ENCODE measurements at places on chromosomes 12 and 14. TPM values are rescaled to one million over a fixed set of nuclear protein-coding genes. Genes with fewer than 3 reads are reported as not detected.

LGR5 gene
- total RNA-seq: not detected

DNA sequence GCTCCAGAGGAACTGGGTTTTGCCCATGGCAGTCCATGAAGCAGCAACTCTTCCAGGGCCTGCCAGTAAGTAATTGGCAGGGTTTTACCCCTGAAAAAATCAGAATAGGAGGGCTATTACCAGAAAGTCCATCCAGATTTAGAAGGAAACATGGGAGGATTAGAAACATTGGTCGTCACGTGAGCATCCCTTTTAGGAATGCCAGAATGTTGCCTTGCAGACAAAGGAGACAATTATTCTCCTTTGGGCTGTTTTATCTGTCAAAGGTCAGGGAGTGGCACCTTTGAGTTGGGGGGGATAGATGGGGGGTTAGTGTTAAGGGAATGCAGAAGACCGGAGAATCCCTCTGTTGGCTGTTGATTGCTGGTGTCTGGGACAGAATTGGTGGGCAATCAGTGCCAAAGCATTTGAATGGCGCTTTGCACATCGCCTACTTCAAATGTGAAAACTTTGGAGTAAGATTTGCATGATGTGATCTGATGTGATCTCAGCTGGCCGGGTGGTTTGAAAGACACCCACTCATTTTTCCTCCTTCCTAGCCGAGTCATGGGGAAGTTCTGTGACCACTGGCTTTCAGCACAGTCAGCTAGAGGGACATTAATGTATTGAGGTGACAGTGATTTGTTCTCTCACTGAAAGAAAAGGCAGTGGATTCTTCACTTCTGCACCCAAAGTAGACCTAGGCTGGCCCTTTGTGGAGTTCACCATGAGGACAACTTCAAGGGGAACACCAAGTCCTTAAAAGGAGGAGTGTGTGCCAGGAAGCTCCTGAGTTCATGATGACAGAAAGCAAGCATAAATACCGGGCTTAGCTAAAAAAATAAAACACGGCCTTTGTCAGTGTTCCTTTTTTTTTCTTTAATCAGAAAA lies 31.4 kb downstream of the FLVCR2 start:
- no peak for DNase-seq
- H3K4me1 ChIP-seq: no peaks in the 10 kb centered on the region
- no peak overlapping the region for H3K27ac ChIP-seq
- H3K4me3 ChIP-seq: no peak overlapping the region

DNA sequence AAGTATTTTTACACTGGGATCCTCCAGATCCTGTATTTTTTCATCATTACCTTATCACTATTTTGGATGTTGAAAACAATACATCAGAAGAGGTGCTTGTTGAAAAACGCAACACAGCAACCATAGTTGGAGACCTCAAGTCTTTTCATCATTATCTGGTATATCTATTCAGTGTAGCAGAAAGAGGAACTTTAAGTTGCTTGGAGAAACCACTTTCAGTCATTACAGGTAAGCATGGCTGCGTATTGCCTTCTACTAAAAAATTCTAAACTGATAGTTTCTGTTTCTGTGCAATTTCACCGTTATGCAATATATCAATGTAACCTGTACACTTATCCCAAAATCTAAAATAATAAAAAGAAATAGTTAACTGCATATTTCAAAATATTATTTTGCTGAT lies 32.2 kb upstream of the PTPRQ start:
- H3K27me3 ChIP-seq: no peaks in the 10 kb centered on the region
- no peaks in the 10 kb centered on the region for H3K36me3 ChIP-seq
- H3K4me3 ChIP-seq: no peak overlapping the region

DNA sequence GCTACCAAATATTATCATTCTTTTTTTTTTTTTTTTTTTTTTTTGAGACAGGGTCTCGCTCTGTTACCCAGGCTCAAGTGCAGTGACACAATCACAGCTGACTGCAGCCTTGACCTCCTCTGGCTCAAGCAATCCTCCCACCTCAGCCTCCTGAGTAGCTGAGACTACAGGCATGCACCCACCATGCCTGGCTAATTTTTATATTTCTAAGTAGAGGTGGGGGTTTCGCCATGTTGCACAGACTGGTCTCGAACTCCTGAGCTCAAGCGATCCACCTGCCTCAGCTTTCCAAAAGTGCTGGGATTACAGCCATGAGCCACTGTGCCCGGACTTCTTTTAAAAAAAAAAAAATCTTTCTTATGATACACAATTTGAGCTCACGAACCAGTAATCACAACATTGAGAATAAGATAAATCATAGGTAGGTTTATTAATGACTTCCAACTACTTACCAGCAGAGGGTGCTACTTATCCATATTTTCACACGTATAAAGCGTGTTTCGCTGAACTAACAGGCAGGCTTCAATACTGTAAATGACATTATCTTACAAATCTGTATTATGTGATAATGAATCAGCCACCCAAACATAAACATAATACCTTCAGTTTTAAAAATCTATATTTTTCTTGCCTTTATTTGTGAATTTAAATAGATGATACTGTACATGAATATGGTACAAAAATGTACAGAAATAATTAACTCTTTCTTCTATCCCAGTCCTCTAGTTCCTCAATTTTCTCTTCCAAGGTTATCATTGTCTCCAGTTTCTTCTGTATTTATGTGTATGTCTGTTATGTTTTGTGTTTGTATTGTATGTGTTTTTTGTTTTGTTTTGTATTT lies 42.5 kb upstream of the BCAT1 start:
- no peak overlapping the region for H3K27ac ChIP-seq
- peaks cover 19% of the 10 kb centered on the region for H3K27me3 ChIP-seq
- DNase-seq: no peak
- H3K4me1 ChIP-seq: no peaks in the 10 kb centered on the region
- no peaks in the 10 kb centered on the region for H3K36me3 ChIP-seq
- H3K4me3 ChIP-seq: no peak overlapping the region

DNA sequence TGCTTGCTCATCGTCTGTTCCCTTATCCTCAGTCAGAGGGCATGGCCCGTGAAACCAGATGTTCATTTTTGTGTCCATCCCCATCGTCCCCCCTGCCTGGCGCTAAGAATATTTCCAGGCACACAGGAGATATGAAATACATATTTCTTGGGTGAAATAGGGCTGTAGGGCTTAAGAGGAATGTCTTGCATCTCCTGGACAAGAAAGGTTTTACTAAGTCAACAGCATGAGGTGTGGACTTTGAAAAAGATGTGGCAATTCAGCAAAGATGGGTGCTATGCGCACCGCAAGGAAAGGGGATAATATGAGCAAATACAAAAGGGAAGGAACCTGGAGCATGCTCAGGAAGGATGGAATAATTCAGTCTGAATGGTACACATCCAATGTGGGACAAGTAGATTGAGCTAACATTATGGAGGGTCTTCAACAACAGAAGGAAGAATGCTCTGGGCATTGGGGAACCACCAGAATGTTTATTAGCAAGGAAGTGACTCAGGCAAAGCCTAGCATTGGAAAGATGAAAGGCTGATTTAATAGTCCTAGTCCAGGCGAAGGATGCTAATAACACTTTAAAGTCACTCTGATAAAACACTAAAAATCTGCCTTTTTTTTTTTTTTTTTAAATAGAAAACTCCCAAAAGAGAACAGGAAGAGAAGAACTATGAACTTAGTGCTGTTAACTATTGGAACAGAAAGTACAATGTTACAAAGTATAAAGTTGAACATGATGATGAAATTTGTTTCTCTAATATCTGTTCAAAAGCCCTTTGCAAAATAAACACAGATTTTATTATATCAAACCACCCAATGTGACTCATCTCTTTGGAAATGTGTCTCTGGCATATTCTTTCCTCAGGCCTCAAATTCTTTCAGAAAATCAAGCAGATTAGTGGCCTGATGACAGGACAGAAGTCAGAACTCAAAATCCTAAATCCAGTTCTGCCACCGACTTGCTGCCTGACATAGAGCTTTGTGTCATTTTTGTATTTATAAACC lies 449.5 kb downstream of the BCAT1 start:
- H3K36me3 ChIP-seq: no peaks in the 10 kb centered on the region
- no peaks in the 10 kb centered on the region for H3K4me1 ChIP-seq
- no peaks in the 10 kb centered on the region for H3K27me3 ChIP-seq

GRCh38 chr14:71290301-71290700 lies 383.0 kb downstream of the PCNX1 start:
- no peaks in the 10 kb centered on the region for H3K36me3 ChIP-seq
- DNase-seq: no peak
- H3K27ac ChIP-seq: no peak overlapping the region
- H3K4me3 ChIP-seq: no peak overlapping the region

CLEC2A gene
- total RNA-seq: not detected

- peaks cover 8% of the 10 kb centered on the region for H3K27me3 ChIP-seq
- peak overlapping the region; percentile 96 for H3K27ac ChIP-seq
- H3K36me3 ChIP-seq: peaks cover 31% of the 10 kb centered on the region
- DNase-seq: peak; percentile 27
Observed at GRCh38 chr12:1691123-1692007, 495 bp downstream of the ADIPOR2 start.

GRCh38 chr12:32692358-32692757 lies 13.3 kb downstream of the DNM1L start:
- H3K27me3 ChIP-seq: no peaks in the 10 kb centered on the region
- H3K27ac ChIP-seq: peak overlapping the region; percentile 68
- DNase-seq: no peak
- H3K36me3 ChIP-seq: peaks cover 60% of the 10 kb centered on the region
- no peak overlapping the region for H3K4me3 ChIP-seq

DNA sequence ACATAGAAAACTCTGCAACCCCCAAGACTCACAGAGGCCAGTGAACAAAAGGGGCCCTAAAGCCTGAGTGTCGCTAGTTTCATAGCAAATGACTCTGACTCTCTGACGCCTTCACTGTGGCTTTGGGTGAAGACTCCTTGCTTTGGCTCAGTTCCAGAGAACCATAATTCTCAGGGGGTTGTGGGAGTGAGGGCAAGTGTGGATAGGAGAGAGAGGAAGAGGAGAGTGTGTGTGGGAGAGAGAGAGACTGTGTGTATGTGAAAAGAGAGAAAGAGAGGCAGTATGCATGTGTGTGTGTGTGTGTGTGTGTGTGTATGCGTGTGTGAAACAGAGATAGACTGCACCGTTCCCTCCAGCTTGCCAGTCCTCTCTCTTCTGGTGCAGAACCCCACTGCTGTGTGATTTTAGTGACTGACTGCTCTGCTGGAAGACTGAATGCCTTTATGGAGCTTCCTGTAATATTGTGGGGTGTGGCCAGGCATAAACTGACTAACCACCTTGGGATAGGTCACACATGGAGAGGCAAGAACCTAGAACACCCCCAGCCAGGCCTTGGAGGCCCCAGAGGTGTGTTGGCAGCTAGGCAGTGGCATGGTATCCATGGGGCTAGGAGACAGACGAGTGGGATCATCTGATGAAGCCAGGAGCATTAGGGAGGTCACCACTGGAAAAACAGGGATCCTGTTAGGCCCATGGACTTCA lies 45.9 kb upstream of the STXBP6 start:
- no peak overlapping the region for H3K4me3 ChIP-seq
- H3K4me1 ChIP-seq: no peaks in the 10 kb centered on the region
- H3K27ac ChIP-seq: no peak overlapping the region

C12orf50 gene
- not detected for total RNA-seq

DNA sequence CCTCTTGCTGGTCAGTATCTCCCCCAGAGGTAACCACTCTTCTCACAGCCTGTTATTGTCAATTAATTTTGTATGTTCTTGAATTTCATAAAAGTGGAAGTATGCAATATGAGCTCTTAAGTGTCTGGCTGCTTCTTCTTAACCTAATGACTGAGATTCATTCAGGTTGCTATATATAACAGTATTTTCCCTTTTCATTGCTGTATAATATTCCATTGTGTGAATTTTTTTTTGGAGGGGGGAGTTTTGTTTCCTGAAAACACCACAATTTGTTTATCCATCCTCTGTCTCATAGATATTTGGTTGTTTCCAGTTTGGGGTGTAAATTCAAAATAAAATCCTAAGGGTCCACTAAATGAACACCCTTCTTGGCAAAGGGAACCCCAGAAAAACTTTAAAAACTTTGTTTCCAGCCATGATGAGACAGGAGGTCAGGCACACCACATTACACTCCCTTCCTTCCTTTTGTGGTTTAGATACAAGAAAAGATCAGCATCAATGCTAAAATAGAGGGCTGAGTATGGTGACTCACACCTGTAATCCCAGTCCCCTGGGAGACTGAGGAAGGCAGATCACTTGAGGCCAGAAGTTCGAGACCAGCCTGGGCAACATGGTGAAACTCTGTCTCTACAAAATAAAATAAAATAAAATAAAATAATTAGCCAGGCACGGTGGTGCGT lies 4.1 kb upstream of the DAO start:
- no peaks in the 10 kb centered on the region for H3K36me3 ChIP-seq
- no peak for DNase-seq
- H3K4me1 ChIP-seq: peaks cover 5% of the 10 kb centered on the region
- H3K27me3 ChIP-seq: no peaks in the 10 kb centered on the region

NINJ2 gene
- total RNA-seq: 3.1 TPM

GRCh38 chr14:104789752-104790743 lies 5.5 kb downstream of the AKT1 start:
- H3K27me3 ChIP-seq: no peaks in the 10 kb centered on the region
- H3K27ac ChIP-seq: no peak overlapping the region
- DNase-seq: no peak
- H3K36me3 ChIP-seq: peaks cover 31% of the 10 kb centered on the region

- H3K27ac ChIP-seq: no peak overlapping the region
- no peak overlapping the region for H3K4me3 ChIP-seq
- peaks cover 9% of the 10 kb centered on the region for H3K4me1 ChIP-seq
Observed at GRCh38 chr12:113857371-113857770, 108.8 kb downstream of the RBM19 start.

RAN gene
- 1,905 TPM for total RNA-seq

DNA sequence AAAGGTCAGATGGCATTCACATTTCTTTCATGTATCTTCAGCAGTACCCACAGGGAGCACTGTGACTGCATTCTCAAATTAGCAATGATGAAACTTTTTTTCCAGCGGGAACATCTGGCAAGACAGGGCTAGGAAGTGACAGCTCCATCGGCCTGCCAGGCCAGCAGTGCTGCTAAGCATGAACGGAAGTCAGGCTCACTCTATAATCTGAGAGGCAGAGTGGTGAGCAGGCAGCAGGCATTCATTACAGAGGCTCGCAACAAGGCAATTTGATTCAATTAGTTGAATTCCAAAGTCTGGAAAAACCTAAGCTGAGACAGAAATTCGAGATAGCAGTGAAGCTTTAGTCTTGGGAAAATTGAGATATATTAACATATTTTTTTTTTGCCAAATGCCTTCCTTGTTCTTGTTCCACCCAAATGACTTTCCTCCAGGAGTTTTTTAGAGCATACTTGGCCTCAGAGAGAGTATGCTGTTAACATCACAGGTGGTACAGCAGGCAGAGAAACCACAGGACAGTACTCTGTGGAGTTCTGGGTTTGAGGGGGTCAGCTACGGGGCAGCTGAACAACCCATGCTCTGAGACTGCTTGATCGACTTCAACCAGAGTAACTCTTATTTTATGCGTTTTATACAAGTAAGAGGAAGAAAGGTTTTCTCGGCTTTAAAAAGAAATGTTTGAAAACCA lies 414.9 kb downstream of the APAF1 start:
- no peaks in the 10 kb centered on the region for H3K4me1 ChIP-seq
- H3K27ac ChIP-seq: no peak overlapping the region
- H3K36me3 ChIP-seq: no peaks in the 10 kb centered on the region
- no peak for DNase-seq
- no peak overlapping the region for H3K4me3 ChIP-seq
- H3K27me3 ChIP-seq: no peaks in the 10 kb centered on the region

All from activated T-helper 2 cell treated with anti-CD3 and anti-CD28 coated beads, Interferon-gamma antibody, Interleukin-2, Interleukin-4, amounts not matched to agents 10 μg/mL and 5 μg/mL and 100 μg/mL, durations not matched to agents 14 hours and 24 hours and 36 hours (primary cell).